CD4-positive, alpha-beta T cell (primary cell): ENCODE measurements at places on chromosomes 1 and 21. TPM values are rescaled to one million over a fixed set of nuclear protein-coding genes. Genes with fewer than 3 reads are reported as not detected.

The KANK4 gene
- total RNA-seq, result not detected

The CATSPER4 gene
- not detected for total RNA-seq

The C1orf94 gene
- not detected for total RNA-seq

The SPRR5 gene
- not detected for total RNA-seq

The LEFTY1 gene
- total RNA-seq, result not detected

The HUNK gene
- not detected for total RNA-seq

The RBP7 gene
- total RNA-seq, result not detected

The TDRD5 gene
- not detected for total RNA-seq

GRCh38 chr1:106880226-106880625 is 176.2 kb upstream of the PRMT6 start:
- H3K27ac ChIP-seq, result no peak overlapping the region
- H3K4me3 ChIP-seq, result no peak overlapping the region
- no peaks in the 10 kb centered on the region for H3K27me3 ChIP-seq
- H3K4me1 ChIP-seq, result no peaks in the 10 kb centered on the region
- no peak for DNase-seq

DNA sequence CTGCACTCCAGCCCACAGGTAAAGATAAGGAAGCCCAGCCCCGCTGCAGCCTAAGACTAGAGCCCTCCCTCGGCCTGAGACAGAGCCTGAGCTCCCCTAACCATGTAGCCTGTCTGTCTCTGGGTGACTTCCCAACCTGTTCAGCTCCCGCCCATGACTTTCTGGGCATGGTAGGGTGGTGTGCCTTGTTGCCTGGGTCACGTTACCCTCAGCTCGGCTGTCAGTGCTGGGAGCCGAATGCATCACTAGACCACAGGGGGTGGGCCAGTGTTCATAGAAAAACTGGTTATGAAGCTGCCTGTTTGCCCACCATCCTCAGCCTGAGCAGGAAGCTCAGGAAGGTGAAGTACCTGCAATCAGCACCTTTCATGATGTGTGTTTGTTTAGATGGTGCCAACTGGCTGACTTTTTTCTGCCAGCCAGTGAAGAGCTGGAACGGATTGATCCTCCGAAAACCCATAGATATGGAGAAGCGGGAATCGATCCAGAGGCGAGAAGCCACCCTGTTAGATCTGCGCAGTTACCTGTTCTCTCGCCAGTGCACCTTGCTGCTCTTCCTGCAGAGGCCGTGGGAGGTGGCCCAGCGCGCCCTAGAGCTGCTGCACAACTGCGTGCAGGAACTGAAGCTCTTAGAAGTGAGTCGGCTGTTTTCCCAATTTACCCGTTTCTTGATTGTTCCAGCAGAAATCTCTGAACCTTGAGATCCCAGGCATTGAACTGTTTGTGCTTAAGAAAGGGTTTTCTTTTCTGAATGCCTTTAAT is 43.9 kb upstream of the PWP2 start:
- peak overlapping the region; percentile 31 for H3K27ac ChIP-seq
- H3K4me3 ChIP-seq, result no peak overlapping the region
- H3K27me3 ChIP-seq, result no peaks in the 10 kb centered on the region

- no peak overlapping the region for H3K4me3 ChIP-seq
- peaks cover 5% of the 10 kb centered on the region for H3K4me1 ChIP-seq
- H3K27me3 ChIP-seq, result no peaks in the 10 kb centered on the region
- H3K27ac ChIP-seq, result no peak overlapping the region
- H3K36me3 ChIP-seq, result no peaks in the 10 kb centered on the region
Measured at GRCh38 chr1:223628233-223629125, 37.0 kb downstream of the CAPN8 start.

DNA sequence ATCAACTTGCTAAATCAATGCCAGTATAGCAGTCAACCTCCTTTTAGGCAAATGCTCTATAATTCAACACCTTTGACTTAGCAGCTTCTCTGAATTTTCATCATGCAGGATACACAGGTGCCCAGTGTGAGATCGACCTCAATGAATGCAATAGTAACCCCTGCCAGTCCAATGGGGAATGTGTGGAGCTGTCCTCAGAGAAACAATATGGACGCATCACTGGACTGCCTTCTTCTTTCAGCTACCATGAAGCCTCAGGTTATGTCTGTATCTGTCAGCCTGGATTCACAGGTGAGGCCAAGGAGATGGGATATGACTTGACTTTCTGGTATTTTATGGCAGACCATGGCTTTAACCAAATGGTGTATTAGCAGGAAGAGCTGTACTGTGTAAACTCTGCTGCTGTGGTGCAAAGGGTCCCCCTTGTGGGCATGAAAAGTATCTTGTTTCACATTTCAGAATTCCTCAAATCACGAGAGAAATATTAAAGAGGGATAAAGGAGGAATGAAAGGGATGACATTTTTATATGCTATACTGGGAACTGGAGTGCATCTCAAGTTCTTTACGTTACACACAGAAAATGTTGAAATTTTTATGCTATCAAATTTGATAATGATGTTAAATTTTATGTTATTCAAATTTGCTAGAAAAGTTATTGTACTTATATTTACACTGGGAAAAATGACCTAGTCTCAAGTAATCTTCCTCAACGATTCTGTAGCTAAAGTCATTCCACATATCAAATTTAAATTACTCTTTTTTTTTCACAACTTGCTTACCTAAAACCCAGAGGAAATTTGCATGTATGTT is 88.9 kb downstream of the CRB1 start:
- no peak overlapping the region for H3K4me3 ChIP-seq
- no peaks in the 10 kb centered on the region for H3K27me3 ChIP-seq
- H3K4me1 ChIP-seq, result no peaks in the 10 kb centered on the region
- peak; percentile 56 for DNase-seq

DNA sequence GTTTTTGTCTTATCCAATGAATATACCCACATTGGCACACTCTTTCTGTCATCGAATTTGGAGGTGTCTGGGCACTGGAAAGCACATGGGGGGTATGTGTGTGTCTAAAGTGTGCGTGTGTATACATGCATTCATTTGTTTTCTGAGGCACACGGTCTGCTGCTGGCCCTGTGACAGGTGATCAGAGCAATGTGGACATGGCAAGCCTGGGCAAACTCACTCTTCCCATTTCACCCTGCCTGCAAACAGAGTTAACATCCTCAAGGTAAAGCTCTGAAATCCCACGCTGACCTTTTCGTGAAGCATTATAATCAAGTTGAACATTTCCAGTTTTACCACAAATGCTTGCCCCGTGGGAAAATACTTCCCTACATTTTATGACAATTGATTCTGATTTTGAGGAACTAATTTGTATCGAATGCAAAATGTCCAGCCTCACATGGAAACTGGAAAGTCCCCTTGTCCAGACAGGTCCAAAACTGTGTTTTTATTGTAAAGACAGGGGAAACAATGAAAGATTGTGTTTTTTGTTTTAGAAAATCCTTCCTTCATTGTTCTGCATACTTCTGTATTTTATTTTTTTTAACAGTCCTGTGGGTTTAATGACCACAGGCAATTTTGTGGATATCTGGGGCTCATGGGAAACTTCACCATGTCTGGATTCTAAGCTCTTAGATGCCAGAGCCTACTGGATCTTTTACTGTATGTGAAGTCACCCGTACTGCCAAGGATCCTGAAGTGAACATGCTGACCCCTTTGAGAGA is 160.9 kb downstream of the PBX1 start:
- H3K27ac ChIP-seq, result no peak overlapping the region
- no peaks in the 10 kb centered on the region for H3K36me3 ChIP-seq
- DNase-seq, result no peak
- H3K4me1 ChIP-seq, result no peaks in the 10 kb centered on the region
- no peak overlapping the region for H3K4me3 ChIP-seq
- peaks cover 4% of the 10 kb centered on the region for H3K27me3 ChIP-seq

GRCh38 chr1:201304126-201304525 is 20.8 kb downstream of the PKP1 start:
- H3K27me3 ChIP-seq, result peaks cover 7% of the 10 kb centered on the region
- H3K4me3 ChIP-seq, result no peak overlapping the region
- no peaks in the 10 kb centered on the region for H3K4me1 ChIP-seq
- H3K27ac ChIP-seq, result no peak overlapping the region
- H3K36me3 ChIP-seq, result no peaks in the 10 kb centered on the region
- DNase-seq, result no peak

GRCh38 chr1:58310469-58310868 is 236.1 kb downstream of the OMA1 start:
- no peaks in the 10 kb centered on the region for H3K4me1 ChIP-seq
- no peaks in the 10 kb centered on the region for H3K27me3 ChIP-seq
- no peaks in the 10 kb centered on the region for H3K36me3 ChIP-seq

DNA sequence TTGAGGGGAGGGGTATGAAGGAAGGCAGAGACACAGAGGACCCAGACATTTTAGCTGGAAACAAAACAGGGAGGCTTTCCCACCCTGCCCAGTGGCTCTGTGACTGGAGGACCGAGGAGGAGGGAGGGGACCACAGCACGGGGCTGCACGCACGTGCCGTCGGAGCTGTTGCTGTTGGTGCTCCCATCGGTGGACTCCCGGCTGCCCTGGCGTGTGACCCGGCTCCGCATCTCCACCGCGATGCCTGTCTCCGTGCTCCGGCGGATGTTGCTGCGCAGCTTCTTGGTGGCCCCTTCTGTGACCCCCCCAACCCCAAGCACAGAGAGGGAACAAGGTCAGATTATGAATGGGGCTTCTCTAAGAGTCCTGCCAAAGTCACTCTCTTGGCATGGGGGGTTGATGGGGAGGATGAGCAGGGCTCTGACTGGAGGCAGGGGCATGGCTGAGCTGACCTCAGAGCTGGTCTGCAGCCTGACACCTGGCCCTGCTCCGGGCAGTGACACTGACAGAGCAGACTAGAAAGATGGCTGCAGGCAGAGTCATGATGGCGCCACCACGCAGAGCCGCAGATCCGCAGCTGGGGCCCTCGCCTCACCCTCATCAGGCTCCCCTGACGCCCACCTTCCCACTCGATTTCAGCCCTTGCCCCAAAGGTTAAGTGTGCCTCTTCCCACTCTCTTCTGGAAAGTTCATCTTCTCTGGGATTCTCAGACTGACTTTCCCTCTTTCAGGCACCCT is 29.6 kb downstream of the RIMS3 start:
- no peak overlapping the region for H3K4me3 ChIP-seq
- H3K27me3 ChIP-seq, result no peaks in the 10 kb centered on the region
- no peak overlapping the region for H3K27ac ChIP-seq
- peaks cover 1% of the 10 kb centered on the region for H3K4me1 ChIP-seq

GRCh38 chr1:55646181-55646580 is 431.0 kb upstream of the USP24 start:
- no peak for DNase-seq
- H3K27ac ChIP-seq, result no peak overlapping the region
- no peaks in the 10 kb centered on the region for H3K27me3 ChIP-seq
- H3K4me3 ChIP-seq, result no peak overlapping the region

- no peak overlapping the region for H3K4me3 ChIP-seq
- H3K27ac ChIP-seq, result no peak overlapping the region
- no peaks in the 10 kb centered on the region for H3K27me3 ChIP-seq
- no peaks in the 10 kb centered on the region for H3K4me1 ChIP-seq
- H3K36me3 ChIP-seq, result no peaks in the 10 kb centered on the region
Measured at GRCh38 chr1:78688697-78689096, 39.1 kb downstream of the IFI44 start.

DNA sequence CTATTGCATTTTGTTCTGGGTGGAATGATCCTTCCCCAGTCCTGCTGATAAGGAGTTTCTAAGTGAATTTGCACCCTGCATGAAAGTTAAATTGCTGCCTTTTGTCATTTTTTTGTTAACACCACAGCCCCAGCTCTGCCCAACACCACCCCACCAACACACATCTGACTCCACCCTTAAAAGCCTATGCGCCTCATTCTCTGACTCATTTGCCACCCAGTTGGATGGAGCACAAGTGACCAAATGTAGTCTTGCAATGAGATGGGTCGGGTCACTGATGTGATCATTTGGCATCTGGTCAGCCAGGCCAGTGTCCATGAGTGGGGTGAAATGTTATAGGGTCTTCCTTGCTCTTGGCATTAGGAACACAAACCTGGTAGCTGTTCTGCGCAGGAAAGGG is 256.8 kb downstream of the KAZN start:
- no peaks in the 10 kb centered on the region for H3K4me1 ChIP-seq
- no peak overlapping the region for H3K4me3 ChIP-seq
- no peaks in the 10 kb centered on the region for H3K36me3 ChIP-seq

DNA sequence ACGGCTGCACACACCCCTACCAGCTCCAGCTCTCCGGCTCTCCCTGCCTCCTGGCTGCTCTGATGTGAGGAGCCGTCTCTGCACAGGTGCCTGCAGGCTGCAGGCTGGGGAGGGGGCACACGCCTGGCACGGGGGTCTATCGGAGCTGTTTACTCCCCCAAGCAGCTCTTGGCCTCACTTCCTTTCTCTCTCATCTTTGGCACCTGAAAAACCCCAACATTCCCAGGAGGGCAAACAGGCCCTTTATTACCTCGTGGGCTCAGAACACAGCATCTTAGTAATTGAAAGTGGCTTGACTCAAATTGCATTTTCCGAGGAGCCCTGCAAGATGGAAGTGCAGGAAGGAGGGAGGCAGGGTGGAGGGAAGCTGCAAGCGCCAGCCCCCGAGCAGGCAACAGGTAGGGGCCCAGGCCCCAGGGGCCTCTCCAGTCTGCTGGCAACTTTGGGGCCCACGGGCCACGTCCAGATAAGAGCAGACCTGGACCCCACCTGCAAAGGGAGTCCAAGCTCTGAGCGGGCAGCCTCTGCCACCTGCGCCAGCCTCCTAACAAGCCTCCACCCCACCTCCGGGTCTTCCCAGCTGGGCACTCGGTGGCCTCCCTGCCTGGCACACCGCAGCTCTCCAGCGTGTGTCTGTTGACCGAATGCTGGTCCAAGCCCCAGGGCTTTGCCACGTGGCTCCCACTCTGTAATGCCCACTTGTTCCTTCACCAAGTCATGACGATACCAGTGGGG is 263.6 kb upstream of the VAMP3 start:
- H3K27me3 ChIP-seq, result no peaks in the 10 kb centered on the region
- no peak for DNase-seq
- H3K4me3 ChIP-seq, result no peak overlapping the region
- H3K36me3 ChIP-seq, result no peaks in the 10 kb centered on the region
- H3K27ac ChIP-seq, result no peak overlapping the region

DNA sequence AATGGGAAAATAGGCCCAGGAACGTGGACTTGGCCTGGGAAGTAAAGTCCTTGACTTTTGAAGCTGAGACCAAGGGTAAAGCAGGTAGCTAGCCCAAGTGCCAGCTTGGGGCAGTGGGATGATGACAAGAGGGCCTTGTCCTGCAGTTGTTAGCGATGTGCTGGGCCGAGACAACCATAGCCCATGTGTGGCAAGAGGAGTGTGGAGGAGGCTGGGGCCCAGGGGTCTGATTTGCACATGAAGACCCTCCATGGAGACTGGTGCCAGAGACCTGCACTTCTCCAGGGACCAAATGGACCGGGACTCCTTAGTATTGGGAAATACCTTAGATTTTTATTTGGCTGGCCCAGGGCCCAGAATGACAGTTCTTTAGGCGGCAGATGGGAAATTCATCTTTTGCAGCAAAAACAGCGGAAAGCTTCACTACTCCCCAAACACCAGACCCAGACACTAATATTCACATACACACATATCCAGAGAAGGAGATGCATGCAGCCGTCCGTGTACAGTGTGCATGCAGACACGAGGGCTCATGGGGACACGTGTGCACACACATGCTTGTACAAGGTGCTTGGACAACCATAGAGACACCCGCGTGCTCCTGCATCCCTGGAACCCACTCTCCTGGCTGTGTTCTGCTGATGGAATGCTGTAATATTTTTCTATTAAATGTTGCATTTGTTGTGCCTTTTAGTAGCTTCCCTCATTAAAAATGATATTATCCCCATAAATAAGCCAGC is 78.1 kb upstream of the CSF3R start:
- H3K27ac ChIP-seq, result no peak overlapping the region
- no peaks in the 10 kb centered on the region for H3K4me1 ChIP-seq
- DNase-seq, result no peak
- H3K4me3 ChIP-seq, result no peak overlapping the region
- no peaks in the 10 kb centered on the region for H3K27me3 ChIP-seq
- no peaks in the 10 kb centered on the region for H3K36me3 ChIP-seq

GRCh38 chr1:40305451-40305850 is 11.6 kb downstream of the COL9A2 start:
- no peak for DNase-seq
- H3K4me1 ChIP-seq, result no peaks in the 10 kb centered on the region
- no peak overlapping the region for H3K27ac ChIP-seq
- H3K36me3 ChIP-seq, result no peaks in the 10 kb centered on the region
